ENCODE measurements at places on chromosomes 7 and 10. TPM values are rescaled to one million over a fixed set of nuclear protein-coding genes. Genes with fewer than 3 reads are reported as not detected.

- no peak overlapping the region for H3K4me3 ChIP-seq
- H3K4me1 ChIP-seq, result no peaks in the 10 kb centered on the region
- H3K27me3 ChIP-seq, result no peaks in the 10 kb centered on the region
These were observed 84.8 kb upstream of the ASAH2 start for GRCh38 chr10:50336140-50336539.

GRCh38 chr7:38178695-38179344 lies 775 bp downstream of the STARD3NL start:
- peaks cover 8% of the 10 kb centered on the region for H3K27me3 ChIP-seq
- H3K27ac ChIP-seq, result peak overlapping the region; percentile 95
- DNase-seq, result no peak
- H3K36me3 ChIP-seq, result no peaks in the 10 kb centered on the region
- peak overlapping the region; percentile 91 for H3K4me3 ChIP-seq

DNA sequence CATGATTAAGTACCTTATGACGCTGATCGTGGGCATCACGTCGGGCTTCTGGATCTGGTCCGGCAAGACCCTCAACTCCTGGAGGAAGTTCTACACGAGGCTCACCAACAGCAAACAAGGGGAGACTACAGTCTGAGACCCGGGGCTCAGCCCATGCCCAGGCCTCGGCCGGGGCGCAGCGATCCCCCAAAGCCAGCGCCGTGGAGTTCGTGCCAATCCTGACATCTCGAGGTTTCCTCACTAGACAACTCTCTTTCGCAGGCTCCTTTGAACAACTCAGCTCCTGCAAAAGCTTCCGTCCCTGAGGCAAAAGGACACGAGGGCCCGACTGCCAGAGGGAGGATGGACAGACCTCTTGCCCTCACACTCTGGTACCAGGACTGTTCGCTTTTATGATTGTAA lies 2.5 kb downstream of the FZD1 start:
- peak overlapping the region; percentile 88 for H3K27ac ChIP-seq
- DNase-seq, result no peak
- no peaks in the 10 kb centered on the region for H3K27me3 ChIP-seq
- peak overlapping the region; percentile 90 for H3K4me3 ChIP-seq

TRIM50 gene
- not detected for total RNA-seq

SOSTDC1 gene
- total RNA-seq, result not detected

- peak overlapping the region; percentile 1 for H3K4me3 ChIP-seq
- peaks cover 10% of the 10 kb centered on the region for H3K4me1 ChIP-seq
These were observed 90.1 kb downstream of the CYP51A1 start for GRCh38 chr7:92044148-92044547.

CDNF gene
- total RNA-seq, result 0.69 TPM

ADAM12 gene
- total RNA-seq, result 166 TPM

DLX6 gene
- total RNA-seq, result 2.7 TPM

ANLN gene
- total RNA-seq, result 33.2 TPM

DNA sequence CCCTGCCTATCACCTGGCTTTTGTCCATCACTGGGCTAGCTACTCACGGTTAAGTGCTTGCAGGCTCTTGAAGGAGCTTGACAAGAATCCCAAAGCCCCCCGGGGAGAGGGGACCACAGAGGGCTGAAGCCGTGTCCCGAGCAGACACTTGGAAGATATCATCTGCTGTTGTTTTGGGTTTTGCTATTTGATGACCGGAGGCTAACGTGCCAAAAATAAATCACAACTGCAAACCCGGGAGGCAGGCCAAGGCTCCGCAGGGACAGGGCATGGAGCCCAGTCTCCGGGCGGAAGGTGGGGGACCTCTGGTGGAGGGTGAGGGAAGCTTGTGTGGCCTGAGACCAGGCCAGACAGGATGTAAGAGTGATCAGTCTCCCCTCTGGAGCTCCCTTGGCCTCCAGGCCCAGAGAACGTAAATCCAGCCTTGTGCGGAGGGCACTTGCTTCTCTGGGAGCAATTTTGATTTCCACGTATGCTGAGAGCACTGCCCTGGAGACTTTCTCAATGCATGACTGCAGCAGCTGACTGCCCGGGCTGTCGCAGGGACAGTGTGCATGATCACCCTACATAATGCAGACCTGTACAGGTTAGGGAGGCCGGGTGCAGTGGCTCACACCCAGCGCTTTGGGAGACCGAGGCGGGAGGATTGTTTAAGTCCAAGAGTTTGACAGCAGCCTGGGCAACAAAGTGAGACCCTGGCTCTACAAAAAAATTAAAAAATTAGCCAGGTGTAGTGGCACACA lies at the start of gene PHKG1:
TSS of gene PHKG1 (minus strand) at position 164 of the 743 bp plus-strand sequence. CDS start 4,011 bp downstream, outside the sequence.
- DNase-seq, result no peak
- peaks cover 22% of the 10 kb centered on the region for H3K4me1 ChIP-seq
- H3K36me3 ChIP-seq, result peaks cover 3% of the 10 kb centered on the region
- no peaks in the 10 kb centered on the region for H3K27me3 ChIP-seq
- H3K4me3 ChIP-seq, result no peak within 1 kb of the TSS

DNA sequence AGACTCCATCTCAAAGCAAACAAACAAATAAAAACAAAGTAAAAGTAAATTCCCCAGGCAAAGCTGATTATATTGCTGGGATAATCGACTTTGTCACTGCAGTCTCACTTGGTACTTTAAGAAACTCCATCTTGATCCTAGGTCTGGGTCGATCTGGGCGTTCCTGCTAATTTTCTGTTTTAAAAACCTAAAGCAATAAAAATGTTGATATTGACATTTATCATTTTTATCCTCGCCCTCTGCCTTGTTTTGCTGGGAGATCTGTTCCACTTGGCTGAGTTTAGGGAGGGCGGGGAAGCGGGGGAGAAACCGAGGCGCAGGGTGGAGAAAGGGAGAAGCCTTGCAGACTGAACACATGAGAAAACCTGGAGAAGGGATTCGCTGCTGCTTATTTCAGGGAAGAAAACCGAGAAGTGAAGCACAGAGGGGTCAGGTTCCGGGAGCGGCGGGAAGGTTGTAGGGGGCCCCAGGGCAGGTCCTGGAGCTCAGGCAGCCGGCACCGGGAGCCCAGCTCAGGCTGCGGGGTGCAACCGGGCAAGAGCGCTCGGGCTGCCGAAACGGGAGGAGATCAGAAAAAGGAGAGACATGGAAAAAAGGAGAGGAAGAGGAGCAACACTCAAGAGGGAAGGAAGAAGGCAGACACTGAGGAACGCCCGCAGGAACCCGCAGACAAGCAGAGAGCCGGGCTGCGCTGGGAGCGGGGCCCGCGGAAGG lies 27.3 kb upstream of the KMT2C start:
- H3K36me3 ChIP-seq, result no peaks in the 10 kb centered on the region
- DNase-seq, result no peak
- peak overlapping the region; percentile 94 for H3K4me3 ChIP-seq
- no peaks in the 10 kb centered on the region for H3K27me3 ChIP-seq
- peak overlapping the region; percentile 96 for H3K27ac ChIP-seq

NANOS1 gene
- 3.8 TPM for total RNA-seq

ATG9B gene
- total RNA-seq, result not detected

MAGI2 gene
- 5.8 TPM for total RNA-seq

OR13A1 gene
- total RNA-seq, result not detected

DNA sequence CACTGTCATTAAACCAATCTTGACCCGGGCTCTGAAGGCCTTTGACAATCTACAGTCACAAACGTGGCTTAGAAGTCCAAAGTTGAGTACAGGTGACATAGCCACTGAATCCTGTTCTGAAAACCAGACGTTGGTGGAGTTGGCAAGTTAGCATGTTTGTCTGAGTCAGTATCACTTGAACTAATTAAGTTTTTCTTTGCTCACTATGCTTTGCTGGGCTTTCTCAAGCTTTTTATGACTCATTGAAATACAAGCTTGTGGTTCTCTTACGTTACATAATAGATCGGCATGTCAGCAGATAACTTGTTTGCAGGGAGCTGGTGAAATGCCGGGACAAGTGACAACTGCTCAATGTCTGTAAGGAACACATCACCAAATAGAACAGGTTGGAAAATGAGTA lies 53.8 kb downstream of the ARL5B start:
- no peaks in the 10 kb centered on the region for H3K4me1 ChIP-seq
- no peak for DNase-seq
- H3K27me3 ChIP-seq, result peaks cover 3% of the 10 kb centered on the region
- H3K36me3 ChIP-seq, result no peaks in the 10 kb centered on the region
- no peak overlapping the region for H3K27ac ChIP-seq

GRCh38 chr7:140688341-140688740 lies 8.2 kb upstream of the NDUFB2 start:
- H3K36me3 ChIP-seq, result peaks cover 22% of the 10 kb centered on the region
- no peaks in the 10 kb centered on the region for H3K4me1 ChIP-seq
- no peaks in the 10 kb centered on the region for H3K27me3 ChIP-seq
- H3K4me3 ChIP-seq, result no peak overlapping the region
- no peak overlapping the region for H3K27ac ChIP-seq
